ENCODE measurements at places on chromosomes 16 and 17.

GRCh38 chr17:20200016-20200795, 191.0 kb downstream of the SPECC1 start:
- no peak for DNase-seq

DNA sequence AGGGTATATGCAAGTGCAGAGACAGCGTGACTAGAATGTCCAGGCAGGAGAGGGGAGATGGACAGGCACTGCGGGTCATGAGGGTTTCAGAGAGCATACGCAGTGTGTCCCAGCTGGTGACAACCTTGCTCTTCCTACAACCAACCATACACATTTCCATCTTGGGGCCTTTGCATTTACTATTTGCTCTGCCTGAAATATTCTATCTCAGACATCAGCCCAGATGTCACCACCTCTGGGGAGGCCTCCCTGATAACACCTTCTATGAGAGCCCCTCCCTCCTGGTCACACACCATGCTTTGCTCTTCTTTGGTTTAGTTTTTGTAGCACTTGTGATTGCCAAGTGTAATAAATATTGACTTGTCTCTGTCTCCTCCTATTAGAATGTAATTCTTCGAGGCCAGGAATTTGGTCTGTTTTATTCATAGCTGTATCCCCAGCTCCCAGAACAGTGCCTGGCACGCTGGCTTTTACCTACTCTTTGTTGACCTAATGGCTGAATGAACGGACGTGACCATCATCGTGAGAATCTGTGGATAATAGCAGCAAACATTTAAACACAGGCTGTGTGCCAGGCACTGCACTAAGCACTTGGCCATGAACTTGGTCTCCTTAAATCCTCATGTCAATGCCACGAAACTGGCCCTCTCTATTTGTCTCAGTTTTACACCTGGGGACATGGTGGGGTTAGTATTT, 51.9 kb downstream of the PLCG2 start:
- no peak for DNase-seq

DNA sequence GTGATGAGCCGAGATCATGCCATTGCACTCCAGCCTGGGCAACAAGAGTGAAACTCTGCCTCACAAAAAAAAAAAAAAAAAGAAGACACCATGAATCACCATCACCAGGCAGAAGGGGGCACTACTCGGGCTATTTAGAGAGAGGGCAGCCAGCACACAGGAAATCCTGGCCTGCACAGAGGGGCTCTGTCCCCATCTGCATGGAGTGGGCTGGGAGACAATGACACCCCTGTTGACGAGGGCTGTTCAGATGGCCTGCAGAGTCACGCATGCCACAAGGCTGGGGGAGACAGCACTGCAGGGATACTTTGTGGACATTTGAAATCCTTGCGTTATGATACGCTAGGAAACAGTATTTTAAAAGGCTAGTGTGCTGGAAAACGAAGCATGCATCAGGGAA, 48.3 kb downstream of the CUEDC1 start:
- DNase-seq, result no peak

DNA sequence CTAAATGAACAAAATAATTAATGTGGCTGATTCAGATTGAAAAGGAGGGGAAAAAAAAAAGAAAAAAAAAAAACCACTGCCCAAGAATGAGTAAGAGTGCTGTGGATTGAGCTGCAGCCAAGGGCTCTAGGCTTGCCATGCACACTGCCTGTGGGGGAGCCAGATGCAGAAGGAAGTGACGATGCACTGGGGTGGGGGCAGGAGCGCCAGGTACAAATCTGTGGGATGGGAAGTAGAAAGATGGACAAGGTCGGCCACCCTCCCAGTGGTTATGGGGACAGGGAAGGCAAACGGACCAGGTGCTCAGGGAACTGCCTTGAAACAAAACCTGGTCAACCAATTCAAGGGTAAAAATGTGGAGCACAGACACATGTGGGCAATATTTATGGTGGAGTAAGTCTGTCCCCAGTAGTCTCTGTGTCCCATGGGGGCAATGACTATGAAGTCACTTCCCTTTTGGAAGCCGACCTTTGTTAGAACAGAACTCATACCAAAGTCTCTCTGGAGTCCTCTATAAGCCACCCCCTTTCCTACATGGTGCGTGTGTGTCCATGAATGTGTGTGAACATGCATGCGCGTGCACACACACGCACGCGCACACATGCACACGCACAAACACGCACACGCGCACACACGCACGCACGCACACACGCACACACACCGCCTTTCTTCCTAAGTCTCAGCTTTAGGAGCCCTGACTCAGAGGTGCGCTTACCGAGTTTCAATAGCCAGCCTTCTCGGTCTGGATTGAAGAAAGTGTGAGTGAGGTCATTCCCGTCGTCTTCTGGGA, 84.3 kb downstream of the CYTH1 start:
- DNase-seq, result no peak

DNA sequence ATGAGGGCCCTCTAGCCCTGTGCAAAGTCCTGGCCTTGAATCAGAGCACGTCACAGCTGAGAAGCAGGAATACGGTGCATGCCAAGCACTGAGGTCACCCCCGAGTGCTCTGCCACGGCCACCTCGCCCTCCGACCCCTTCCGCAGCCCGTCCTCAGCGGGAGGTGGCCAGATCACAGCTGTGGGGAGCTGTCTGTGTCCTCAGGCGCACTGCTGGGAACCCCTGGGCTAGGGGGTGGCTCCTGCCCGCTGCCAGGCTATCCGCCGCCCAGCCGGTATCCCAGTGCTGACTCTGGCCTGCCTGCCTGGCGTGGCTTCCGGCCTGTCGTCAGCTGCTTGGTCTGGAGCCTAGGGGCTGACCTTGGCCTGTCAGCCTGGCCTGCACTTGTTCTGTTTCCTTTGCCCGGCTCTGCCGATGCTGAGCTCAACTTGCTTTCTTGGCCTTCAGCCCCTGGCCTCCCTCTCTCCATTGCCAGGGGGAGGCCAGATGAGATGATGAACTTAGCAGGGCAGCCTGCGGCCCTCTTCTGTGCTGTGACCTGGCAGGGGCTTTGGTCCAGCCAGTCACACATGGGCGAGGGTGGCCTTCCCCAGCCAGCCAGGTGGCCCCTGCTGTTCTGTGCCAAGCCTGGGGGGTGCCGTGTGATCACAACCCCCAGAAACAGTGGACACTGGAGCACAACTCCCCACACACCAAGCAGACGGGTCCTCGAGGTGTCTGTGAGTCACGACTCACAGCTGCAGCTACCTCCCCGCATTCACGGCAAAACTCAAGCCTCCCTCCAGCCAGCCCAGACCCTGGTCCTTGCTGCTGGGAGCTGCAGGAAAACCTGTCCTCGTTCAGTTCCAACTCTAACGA, 77.3 kb downstream of the ZDHHC7 start:
- no peak for DNase-seq

- no peak for DNase-seq
These were observed 134.7 kb downstream of the AATF start for GRCh38 chr17:37083456-37083855.

- no peak for DNase-seq
These were observed 1.1 kb downstream of the SOCS3 start for GRCh38 chr17:78358538-78359320.

DNA sequence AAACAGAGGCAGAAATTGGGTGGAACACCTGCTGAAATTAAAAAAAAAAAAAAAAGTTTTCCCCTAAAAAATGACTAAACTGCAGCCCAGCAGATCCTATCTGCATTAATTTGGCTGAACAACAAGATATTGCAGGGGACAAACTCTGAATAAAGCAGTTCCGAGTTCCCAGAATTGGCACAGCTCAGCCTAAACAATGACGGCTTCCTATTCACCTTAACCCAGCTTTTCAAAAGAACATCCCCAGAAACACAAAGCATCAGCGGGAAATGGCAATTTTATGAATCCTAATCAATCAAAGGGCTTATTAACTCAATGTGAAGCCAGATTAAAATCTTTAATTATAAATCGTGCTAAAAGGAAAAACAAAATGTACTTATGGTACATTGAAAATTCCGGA, 497.8 kb upstream of the ZFHX3 start:
- DNase-seq, result no peak

DNA sequence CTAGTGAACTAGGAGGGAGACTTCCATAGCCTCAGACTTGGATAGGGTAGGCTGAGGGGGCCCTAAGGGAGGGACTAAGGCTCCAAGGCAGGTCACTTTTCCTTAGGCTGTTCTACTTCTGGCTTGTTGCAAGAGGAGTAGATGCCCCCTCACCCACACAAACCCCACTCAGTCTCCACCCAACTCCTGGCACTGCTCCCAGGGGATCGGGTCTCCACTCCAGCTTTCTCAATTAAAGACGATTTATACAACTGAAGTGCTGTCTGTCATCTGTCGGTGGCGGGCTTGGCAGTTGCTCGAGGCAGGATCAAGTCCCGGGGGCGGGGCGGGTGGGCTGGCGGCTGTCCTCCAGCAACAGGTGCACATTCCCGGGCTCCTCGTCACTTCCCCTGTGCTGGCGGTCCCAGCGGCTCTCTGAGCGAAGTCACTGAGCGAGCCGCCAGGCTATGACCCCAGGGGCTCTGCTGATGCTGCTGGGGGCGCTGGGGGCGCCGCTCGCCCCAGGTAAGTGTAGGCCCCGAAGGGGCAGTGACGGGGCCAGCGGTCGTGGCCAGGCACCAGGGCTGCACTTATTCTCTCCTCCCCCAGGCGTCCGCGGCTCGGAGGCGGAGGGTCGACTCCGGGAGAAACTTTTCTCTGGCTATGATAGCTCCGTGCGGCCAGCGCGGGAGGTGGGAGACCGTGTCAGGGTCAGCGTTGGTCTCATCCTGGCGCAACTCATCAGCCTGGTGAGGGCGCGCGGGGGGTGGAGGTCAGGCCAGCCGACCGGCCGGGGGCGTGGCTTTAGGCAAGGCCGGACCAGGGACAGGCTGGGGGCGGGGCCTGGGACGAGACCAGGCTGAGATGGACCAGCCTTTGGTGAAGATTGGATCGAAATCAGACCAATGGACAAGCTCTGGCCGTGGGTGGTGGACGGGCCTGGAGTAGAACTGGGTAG, at the start of gene CHRNB1:
TSS of gene CHRNB1 (plus strand) at position 380 of the 937 bp plus-strand sequence. CDS start at position 447, 67 bp downstream.
- DNase-seq, result no peak
